Activated gamma-delta T cell treated with anti-CD3 and anti-CD28 coated beads, Interleukin-2, amount 50 U/mL, for 16 hours (primary cell): ENCODE measurements at places on chromosomes 2 and 18.

DNA sequence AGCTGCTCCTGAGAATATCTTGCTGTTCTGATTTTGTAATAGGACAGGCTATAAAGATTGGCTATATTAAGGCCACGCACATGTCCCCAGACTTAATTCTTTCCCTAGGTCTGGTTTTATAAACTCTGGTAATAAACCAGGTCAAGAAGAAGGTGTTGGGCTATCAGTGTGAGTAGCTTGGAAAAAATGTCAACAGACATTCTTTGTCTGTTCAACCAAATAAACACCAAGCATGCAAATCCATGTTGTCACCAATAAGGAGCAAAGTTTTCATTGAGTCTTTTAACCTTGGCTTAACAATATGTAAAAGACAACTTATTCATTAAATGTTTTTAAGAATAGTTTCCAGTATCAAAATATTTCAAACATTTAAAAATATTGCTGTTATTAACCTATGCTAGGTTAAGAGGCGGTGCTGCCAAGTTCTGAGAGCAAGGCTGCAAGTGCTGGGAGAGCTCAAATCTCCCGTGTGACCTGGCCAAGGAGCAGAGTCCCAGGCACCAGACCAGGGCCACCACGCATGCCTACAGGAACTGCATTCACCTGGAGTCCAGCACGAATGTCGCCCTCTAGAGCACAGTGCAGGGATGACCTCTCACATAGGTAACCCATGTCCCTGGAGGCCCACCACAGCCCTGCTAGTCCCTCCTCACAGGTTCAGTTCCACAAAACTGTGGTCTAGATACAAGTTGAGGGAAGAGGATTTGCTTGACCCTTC lies 120.5 kb upstream of the POU3F3 start:
- no peak for DNase-seq

GRCh38 chr18:9787712-9788111 lies 79.6 kb downstream of the RAB31 start:
- no peak for DNase-seq

DNA sequence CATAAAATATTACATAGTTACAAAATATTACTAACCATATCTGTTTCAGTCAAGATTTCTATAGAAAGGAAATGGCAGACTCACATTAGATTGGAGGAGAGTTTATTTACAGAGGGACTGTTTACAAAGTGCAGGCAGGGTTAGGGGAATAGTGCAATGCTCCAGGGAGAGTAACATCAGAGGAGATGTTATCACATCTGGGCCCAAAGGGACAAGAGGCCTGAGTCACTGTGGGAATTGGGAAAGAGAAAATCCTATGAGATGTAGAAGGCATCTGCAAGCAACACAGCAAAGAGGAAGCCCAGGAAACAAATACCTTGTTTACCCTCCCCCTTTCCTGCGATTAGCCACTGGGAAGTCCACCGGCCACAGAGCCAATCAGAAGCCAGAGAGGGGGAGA lies 227.3 kb upstream of the TANK start:
- DNase-seq, result no peak

DNA sequence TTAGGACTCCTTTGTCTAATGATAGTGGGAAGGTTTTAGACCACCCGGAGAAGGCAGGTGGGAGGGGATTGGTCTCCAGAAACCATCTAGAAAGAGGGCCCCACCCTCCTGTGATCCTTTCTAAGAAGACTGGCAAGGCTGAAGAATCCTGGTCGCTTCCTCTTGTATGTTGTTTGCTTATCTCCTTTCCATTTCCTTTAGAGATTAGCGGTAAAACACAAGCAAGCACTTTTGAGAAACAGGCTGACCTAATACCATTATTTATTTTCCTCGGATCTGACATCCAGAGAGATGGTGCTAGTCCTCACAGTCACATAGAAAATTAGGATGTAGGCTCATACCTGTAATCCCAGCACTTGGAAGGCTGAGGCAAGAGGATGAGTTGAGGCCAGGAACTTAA lies 45.2 kb upstream of the SPRED2 start:
- no peak for DNase-seq

- no peak for DNase-seq
These were observed 1.4 kb upstream of the SERTAD2 start for GRCh38 chr2:64655018-64655664.

GRCh38 chr2:27583390-27583915 lies 611 bp downstream of the ZNF512 start:
- no peak for DNase-seq

- DNase-seq, result no peak
These were observed 21.5 kb upstream of the BIN1 start for GRCh38 chr2:127128445-127128904.

DNA sequence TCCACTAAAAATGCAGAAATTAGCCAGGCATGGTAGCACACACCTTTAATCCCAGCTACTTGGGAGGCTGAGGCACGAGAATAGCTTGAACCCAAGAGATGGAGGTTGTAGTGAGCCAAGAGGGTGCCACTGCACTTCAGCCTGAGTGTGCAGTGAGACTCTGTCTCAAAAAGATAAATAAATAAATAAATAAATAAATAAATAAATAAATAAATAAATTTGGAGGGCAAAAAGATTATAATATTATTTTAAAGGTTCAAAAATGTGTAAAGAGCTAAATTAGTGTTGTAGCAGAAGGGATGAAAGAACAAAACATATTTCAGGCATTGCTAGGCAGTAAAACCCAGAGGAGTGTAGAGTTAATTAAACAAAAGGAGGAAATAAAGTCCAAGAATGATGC lies 1136.4 kb upstream of the CDH2 start:
- DNase-seq, result no peak

DNA sequence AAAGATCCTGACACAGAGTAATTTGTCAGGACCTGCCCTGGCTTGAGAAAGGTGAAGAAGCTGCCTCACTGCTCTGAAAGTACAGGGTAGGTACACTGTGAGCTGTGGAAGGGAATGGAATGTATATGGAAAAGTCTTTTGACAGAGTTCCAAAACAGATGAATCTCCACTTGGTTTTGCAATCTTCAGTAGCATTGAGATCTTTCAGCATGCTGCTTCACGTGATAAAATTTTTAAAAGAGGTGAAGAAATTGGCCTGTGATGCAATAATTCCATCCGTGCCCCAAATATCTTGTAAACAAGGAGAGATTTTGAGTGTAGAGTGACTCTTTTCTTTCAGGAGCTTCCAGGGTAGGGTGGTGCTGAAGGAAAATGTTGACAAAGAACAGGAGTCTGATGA lies 123.1 kb downstream of the OSR1 start:
- no peak for DNase-seq

GRCh38 chr2:214410918-214411554 lies at the start of gene VWC2L:
VWC2L (plus strand) TSS chr2:214411054; CDS start chr2:214414194, 3,140 bp downstream.
- DNase-seq, result no peak

- no peak for DNase-seq
These were observed 263.5 kb upstream of the PXDN start for GRCh38 chr2:2007551-2008501.

DNA sequence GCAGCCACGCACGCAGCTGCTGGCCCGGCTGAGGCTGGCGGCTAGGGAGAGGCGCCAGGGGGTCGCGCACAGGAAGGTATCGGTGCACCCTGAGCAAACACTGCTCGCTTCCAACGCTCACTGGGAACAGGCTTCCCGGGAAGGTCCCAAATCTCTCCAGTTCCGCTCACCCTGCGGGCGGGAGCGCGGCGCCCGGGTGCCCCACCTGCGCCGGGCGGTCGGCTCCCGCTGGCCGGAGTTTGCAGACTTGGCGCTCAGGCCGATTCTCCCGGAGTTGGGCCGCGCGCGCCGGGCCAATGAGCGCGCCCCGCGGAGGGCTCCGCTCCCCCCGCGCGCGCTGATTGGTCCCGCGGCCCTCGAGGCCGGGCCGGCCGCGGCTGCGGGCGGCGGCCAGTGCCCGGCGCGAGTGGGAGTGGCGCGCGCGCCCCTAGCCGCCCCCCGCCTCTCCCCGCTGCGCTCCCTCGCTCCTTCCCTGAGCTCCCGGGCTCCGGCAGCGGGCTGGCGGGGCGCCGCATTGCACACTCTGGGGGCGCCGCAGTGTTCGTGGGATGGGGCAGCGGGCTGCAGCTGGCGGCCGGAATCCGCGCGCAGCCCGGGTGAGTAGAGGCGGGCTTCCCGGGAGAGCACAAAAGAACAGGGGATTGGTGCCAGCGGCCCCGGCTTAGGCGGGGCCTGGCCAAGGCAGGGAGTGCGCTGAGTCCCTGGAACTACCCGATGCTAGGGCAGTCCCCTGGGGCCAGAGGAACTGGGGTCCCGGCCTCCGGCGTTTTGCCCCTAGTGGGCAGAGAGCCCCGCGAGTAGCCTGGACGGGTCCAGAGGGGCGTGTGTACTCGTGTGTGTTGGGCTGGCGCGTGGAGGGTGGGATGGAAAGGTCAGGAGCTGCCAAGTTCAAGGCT lies at the start of gene LYPD6:
LYPD6 (plus strand) TSS at position 461 of the 896 bp plus-strand sequence. CDS start 107,122 bp downstream, outside the sequence.
- no peak for DNase-seq

- no peak for DNase-seq
These were observed 303.5 kb downstream of the CDCA7 start for GRCh38 chr2:173657996-173658717.

DNA sequence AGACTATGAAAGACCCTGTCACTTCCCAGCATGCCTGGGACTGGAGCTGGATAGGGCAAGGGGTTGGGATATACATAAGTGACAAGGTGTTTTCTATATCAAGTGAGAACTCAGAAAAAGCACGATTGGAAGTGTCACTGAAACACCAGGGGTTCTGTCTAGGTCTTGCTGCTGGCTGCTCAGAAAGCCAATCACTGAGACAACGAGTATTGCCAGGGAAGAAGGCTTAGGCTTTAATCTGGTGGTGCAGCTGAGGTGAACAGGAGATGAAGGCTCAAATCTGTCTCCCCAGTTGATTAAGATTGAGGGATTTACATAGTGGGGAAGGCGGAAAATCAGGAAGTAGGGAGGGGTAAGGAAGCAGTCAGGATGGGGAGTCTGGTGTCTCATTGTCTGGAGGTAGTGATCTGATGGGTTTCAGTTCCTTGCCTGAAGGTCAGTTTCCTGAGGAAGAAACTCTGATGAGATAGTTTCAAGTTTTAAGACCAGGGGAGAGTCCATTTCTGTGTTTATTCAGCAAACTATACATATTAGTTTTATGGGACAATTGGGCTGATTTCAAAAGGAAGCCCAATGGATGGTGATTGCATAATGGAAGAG lies 3.5 kb upstream of the C2orf74 start:
- no peak for DNase-seq

- DNase-seq, result no peak
These were observed 603.6 kb upstream of the PIK3C3 start for GRCh38 chr18:41351430-41351829.

DNA sequence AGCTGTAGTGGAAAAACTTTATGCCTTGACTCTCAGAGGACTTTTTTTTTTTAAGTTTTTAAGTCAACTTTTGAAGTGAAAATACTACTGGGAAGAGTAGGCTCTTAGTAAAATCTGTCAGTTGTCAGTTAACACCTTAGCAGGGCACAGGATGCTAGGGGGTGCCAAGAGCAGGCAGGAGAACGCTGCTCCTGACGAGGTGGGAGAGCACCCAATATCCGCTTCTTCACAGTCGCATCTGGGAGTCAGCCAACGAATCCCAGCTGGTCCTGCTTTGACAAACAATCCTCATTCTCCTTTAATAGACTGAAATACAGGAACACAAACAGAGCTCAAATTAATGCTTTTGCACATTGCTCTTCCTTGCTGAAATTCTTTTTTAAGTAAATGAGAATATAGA lies 709.5 kb upstream of the ACVR2A start:
- DNase-seq, result no peak

GRCh38 chr2:37906131-37906530 lies 19.0 kb upstream of the RMDN2 start:
- DNase-seq, result no peak

- DNase-seq, result no peak
These were observed 175.5 kb downstream of the AGAP1 start for GRCh38 chr2:235669269-235669831.

DNA sequence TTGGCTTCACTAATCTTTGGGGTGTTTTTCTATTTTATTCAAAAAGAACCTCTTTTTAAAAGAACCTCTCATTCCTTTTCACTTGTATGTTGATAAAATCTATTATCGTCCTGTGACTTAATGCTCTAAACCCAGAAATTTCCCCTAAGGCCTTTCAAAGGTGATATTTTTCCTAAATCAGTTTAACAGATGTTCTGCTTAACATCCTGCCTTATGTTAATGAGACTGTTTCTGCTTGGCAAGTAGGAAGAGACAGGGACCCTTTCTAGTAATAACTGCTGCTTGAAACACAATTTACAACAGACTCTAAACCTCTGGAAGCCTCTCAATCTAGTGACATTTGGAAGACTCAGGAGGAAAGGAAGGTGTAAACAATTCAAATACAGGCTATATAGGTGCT lies 128.8 kb downstream of the KCNJ3 start:
- no peak for DNase-seq

DNA sequence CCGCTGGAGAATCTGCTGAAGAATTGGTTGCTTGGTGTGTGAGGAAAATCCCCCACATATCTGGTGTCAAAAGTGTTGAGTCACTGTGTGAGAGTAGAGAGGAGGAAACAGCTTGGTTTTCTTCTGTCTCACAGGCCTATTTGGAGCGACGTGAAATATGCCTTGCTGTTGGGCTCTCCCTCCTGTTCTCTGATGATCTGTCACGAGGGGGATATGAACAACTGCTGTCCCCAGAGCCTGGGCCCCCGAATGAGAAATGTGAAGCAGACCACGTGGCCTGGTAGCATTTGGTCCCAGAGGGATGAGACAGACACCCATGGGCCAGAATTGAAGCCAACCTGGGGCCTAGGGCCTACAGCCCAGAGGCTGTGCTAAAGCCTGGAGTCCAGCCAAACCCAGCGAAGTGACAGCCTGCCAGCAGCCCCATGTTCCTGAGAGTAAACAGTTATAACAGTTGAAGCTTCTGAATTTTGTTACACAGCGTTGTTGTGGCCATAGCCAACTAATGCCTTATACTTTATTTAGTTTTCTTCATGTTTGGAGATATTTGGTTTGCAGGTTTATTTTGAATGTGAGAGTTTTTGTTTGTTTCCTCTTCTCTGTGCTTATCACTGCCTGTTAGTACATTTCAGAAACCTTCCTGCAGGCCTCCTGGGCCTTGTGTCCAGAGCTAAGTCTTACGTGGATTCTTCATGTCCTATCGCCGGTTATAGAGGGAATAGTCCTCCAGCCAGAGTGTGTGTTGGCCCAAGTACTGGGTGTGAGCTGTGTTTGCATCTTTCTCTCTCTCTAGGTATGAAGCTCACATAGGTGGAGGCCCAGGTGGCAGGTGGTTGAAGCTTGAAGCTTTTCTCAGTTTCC lies 18.7 kb upstream of the COLEC12 start:
- no peak for DNase-seq

- no peak for DNase-seq
These were observed 74.9 kb upstream of the OTOF start for GRCh38 chr2:26552641-26553374.

- no peak for DNase-seq
These were observed 120.4 kb upstream of the KLF7 start for GRCh38 chr2:207286106-207286505.

- no peak for DNase-seq
These were observed 69.6 kb downstream of the COL5A2 start for GRCh38 chr2:189109921-189110397.

DNA sequence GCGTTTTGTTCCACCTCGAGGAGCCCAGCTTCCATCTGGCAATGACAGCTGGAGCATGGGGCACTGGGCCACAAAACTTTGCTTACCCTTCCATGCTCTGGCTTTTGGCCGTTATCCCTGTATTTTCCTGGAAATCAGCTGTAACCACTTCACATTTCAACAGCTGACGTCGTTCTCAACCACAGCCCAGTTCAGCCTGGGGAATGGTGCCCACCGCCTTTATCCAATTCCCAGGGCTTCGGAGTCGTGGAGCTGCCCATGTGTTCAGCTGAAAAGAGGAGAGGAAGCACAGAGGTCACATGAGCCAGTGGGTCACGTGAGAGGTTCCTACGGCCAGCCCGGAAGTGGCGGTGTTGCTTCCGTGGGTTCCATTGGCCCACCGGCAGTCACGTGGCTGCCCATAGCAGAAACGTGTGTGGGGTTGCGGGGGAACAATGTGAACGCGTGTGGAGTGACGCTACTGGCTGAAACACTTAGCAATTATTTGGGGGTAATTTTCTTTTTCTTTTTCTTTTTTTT lies 16.7 kb upstream of the EDAR start:
- no peak for DNase-seq
